ENCODE measurements at places on chromosomes 1 and 21. TPM values are rescaled to one million over a fixed set of nuclear protein-coding genes. Genes with fewer than 3 reads are reported as not detected.

Gene TPTE
- not detected for total RNA-seq

Gene HCN3
- 0.27 TPM for total RNA-seq

GRCh38 chr1:221714227-221715152 lies 27.4 kb downstream of the DUSP10 start:
- DNase-seq, result no peak

Gene ZNF695
- not detected for total RNA-seq

Gene ACOT11
- total RNA-seq, result 13.9 TPM

DNA sequence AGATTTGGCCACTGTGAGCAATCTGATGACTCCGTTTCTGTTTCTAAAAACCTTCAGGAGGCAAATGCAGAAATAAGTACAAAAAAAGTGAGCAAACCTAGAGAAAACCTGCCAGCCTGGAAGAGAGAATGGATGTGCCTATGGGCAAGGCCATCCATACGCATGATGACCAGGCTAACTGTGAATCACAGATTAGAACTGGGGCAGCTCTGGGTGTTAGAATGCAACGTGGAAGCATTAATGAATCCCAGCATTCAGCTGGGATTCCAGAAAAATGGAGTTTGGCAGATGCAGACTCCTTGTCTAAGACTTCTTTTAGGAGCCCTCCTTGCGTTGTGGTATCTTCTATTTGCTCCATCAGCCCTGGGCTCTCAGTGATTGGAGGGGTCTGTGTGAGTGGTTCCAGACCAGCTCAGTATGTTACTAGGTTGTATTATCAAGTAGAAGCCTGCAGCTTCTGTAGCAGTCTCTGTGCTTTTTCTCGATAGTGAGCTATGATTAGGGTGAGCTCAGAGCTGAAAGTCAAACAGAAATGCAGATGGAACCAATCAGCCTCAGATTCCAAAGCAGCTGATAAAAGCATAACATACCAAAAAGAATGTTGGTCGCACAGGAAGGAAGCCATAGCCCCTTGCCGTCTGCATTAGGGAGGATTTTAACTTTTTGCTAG lies 154.0 kb downstream of the PSMG1 start:
- no peak for DNase-seq

GRCh38 chr1:217747156-217747769 lies 116.1 kb downstream of the SPATA17 start:
- no peak for DNase-seq
